GM06990 (cell line): ENCODE measurements at places on chromosomes 11 and 22.

DNA sequence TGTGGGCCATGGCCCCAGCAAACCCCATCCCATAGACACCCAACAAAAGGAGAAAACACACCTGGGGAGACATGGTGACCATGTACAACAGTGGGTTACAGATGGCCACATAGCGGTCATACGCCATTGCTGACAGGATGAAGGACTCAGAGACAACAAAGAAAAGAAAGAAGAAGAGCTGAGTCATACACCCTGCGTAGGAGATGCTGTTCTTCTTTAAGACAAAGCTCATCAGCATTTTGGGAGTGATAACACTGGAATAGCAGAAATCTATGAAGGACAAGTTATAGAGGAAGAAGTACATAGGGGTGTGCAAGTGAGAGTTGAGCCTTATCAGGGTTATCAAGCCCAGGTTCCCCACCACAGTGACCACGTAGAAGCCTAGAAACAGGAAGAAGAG, 4.9 kb downstream of the OR8B8 start:
- DNase-seq, result no peak

- no peak for DNase-seq
Observed at GRCh38 chr11:15499674-15500073, 385.0 kb downstream of the INSC start.

GRCh38 chr22:37065180-37065579, 13.6 kb downstream of the KCTD17 start:
- no peak for DNase-seq

DNA sequence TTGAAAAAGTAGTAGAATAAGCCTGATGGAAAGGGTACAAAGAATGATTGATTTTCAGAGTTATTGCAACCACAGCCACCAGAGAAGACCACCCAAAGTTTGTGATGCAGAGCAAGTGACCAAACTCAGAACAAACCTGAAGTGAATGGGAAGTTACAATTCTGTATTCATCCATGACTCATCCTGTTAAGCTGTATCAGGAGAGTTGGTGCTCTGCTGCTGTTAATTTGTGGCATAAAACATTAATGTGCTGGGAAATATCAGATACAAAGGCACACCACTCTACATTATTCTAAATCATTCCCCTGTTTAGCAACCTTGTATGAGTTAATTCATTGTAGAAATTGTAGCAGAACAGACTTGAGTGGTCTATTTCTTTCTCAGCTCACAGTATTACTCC, 19.6 kb upstream of the PDGFD start:
- no peak for DNase-seq

- no peak for DNase-seq
Observed at GRCh38 chr22:24407278-24407665, 20.1 kb upstream of the ADORA2A start.

- DNase-seq, result no peak
Observed at GRCh38 chr11:11865449-11865848, 23.7 kb downstream of the USP47 start.
